ENCODE measurements at places on chromosomes 13 and 19.
A peak's percentile ranks its signal among the peaks of the same experiment; 100 is the strongest.

GRCh38 chr19:11041966-11042627 is 47.2 kb upstream of the LDLR start:
- no peak for DNase-seq

DNA sequence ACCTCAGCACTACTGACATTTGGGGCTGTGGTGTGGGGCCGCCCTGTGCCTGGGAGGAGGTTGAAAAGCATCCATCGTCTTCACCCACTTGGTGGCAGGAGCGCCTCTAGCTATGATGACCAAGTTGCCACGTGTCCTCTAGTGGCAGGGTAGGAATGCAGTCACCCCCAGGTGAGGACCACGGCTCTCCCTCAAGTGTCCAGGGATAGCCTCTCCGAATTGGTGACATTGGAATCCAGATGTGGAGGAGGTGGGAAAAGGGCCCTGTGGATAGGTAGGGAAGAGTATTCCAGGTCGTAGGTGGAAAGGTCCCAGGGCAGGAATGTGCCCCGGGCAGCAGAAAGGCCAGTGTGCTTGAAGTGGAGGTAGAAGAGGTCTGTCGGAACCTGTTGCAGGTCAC is 37.6 kb downstream of the ARHGEF18 start:
- no peak for DNase-seq

GRCh38 chr19:53333463-53334449 is at the start of gene ZNF845:
TSS of gene ZNF845 (plus strand) at chr19:53333749. CDS start at chr19:53341308, 7,559 bp downstream.
- peak; percentile 53 for DNase-seq

- no peak for DNase-seq
Measured at GRCh38 chr13:23828866-23829265, 60.3 kb downstream of the MIPEP start.

DNA sequence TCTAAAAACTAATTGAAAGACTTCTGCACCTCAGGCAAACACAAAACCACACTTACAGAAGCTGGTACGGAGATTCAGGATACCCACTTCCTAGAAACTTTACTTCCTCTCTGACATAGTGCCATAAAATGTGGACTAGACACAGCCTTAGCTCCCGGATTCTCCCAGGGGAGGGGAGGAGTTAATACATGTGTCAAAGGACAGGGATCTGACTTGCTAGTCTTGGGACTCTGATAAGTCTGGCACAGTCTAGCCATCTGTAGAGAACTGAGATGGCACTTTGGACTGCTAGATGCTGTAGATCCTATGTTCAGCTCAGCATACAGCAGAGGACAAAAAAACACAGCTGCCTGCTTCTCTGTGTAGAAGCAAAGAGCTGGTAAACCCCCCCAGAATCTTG is 769.8 kb upstream of the MIR17HG start:
- no peak for DNase-seq

DNA sequence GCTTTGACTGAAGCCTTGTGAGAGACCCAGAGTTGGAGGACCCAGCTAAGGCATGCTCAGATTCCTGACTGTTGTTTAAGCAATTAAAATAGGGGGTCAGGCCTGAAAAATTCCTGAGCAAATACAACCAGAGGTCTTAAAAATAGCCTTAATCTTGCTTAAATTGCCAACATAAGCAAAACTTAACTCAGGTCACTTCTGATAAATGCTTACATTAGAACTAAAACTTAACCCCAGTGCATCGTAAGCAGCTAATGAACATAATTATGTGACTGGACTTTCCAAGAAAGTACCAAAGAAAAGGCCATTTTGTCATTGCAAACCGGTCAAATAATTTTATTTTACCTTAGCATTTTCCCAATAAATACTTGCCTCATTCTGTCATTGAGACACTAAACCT is 294.5 kb downstream of the ENOX1 start:
- no peak for DNase-seq

- no peak for DNase-seq
Measured at GRCh38 chr13:20715330-20715712, 11.8 kb downstream of the IL17D start.

GRCh38 chr13:63490149-63490548 is 2074.5 kb upstream of the PCDH20 start:
- DNase-seq = no peak

GRCh38 chr13:74444161-74444571 is 310.0 kb upstream of the KLF12 start:
- DNase-seq = no peak

GRCh38 chr19:24166055-24166454 is 79.1 kb downstream of the ZNF254 start:
- no peak for DNase-seq

GRCh38 chr13:38582133-38582532 is 104.7 kb upstream of the FREM2 start:
- DNase-seq = peak; percentile 60

- DNase-seq = peak; percentile 49
Measured at GRCh38 chr13:50085063-50085462, 69.8 kb downstream of the KCNRG start.

DNA sequence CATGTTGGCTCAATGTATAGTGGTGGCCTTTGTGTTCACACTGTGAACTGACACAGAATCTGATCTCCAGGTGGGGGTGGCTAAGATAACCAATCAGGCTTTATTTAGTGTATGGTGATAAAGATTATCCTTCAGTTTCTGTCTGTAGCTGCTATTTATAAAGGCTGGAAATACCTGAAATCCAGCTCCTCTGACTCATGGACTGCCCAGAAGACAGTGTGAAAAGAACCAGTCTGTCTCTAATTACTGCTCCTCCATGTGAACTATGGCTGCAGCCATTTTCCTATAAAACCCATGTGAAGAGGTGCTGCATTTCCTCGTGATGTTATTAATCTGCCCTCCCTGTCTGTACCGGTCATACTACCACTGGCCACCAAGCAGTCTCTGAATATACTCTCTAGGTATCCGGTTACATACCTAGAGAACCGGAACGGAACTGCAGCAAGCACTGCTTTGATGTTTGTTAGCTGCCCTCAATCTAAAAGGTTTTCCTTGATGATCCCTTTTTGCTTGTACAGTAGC is 238.0 kb downstream of the LHFPL6 start:
- DNase-seq = no peak

GRCh38 chr13:23408026-23408425 is 25.5 kb downstream of the SACS start:
- no peak for DNase-seq

DNA sequence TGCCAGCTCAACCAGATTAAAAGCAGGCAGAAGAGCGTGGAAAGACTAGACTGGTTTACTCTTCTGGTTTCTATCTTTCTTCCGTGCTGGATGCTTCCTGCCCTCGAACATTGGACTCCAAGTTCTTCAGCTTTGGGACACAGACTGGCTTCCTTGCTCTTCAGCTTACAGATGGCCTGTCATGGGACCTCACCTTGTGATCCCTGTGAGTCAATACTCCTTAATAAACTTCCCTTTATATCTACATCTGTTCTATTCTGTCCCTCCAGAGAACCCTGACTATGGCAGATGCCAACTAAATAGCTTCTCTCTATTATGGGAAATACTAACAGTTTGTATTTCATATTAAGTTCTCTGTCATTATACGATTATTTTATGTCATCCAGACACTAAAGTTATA is 609.1 kb downstream of the LMO7 start:
- DNase-seq = no peak

DNA sequence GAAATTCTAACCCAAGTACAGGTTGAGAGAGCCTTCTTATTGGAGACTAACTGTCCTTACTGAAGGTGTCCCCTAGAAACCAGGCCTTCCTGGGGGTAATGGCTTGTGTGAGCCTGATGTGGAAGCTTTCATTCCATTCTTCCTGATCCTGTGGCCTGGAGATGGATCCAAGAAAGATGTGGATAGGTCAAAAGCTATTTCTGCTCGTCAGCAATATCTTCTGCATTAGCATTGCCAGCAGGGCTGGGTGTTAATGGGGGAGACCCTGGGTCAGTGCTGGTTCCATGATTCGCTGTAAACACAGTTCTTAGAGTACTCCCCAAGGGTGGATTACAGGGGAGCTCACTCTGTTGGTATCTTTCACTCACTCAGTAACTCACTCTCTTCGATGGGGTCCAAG is 42.9 kb downstream of the CBY2 start:
- DNase-seq = no peak

- DNase-seq = peak; percentile 27
Measured at GRCh38 chr13:52109116-52109670, 19.7 kb downstream of the NEK5 start.

- peak; percentile 38 for DNase-seq
Measured at GRCh38 chr13:44068737-44069136, 189.0 kb downstream of the LACC1 start.

DNA sequence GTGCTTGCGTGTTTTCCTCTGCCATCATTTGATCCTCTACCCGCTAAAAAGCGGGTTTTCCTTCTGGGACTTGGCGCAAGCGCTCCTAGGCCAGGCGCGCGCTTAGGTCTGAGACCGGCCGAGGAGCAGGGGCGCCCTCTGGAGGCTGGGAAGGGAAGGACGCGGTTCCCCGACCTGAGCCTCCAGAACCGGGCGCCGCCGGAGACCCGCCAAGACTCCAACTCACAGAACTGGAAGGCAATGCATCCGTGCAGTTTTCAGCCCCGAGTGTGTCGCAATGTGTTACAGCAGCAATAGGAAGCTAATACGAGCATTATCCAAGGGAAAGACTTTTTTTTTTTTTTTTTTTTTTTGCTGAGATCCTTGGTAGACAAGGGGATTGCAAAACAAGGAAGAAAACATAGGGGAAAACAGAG is 190.9 kb downstream of the COL4A1 start:
- DNase-seq = no peak

DNA sequence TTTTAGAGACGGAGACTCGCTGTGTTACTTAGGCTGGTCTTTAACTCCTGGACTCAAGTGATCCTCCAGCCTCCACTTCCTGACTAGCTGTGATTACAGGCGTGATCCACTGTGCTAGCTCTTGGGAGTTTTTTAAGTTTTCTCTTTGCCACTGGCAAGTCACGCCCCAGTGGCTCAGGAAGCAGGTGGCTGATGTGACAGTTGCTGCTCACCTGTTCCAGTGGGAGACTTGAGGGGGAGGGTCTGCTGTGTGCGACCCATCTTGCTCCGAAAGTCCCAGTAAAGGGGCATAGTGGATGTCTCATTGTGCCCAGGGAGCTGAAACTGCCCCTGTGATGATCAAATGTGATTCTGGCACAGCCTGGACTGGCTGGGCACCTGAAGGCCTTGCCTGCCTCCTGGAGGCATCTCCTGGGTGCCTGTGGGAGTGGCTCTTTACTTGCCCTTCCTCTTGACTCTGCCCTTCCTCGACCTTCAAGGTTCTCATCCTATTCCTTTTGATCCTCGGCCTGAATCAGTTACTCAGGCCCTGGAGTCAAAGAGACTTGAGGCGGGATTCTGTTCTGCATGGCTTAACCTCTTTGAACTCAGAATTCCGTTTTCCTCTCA is 7.8 kb downstream of the SMARCA4 start:
- DNase-seq = peak; percentile 19

DNA sequence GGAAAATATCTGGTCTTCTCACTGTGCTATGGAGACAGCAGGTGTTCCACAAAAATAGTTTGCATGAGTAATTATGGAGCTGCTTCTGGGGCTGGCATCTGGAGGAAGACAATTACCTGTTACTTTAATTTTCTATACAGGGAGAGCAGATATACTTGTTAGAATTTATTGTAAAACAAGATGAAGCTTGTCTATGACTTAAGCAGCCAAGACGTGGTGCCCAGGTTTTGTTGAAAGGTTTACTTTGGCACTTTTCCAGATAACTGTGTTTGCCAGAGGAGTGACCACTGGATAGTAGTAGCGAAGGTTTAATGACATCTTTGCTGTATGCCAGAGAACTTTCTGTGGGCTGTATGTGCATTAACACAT is 134.5 kb upstream of the KL start:
- no peak for DNase-seq

GRCh38 chr19:19860756-19861390 is 4.8 kb upstream of the ZNF253 start:
- DNase-seq = no peak

GRCh38 chr19:11649941-11650340 is 52.7 kb downstream of the ZNF627 start:
- no peak for DNase-seq

- DNase-seq = no peak
Measured at GRCh38 chr19:51729781-51730180, 6.0 kb upstream of the HAS1 start.

- no peak for DNase-seq
Measured at GRCh38 chr13:41494202-41494601, 36.9 kb downstream of the RGCC start.

DNA sequence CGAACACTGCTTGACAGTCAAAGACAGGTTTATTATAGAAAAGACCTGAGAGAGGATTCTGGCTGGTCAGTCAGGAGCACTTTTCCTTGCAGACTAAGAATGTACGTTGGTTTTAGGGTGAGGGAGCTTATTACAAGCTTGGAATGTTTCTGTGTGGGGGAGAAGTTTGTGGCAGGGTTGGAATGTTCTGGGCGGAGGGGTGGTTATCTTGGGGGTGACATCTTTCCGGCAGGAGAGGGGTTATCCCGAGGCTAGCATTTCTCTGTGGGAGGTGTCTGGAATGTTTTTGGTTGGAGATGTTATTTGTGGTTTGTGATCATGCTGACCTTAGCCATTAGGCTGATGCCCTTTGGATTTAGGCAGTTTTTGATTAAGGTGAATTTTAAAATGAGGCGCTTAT is 61.8 kb downstream of the ZNF136 start:
- no peak for DNase-seq

GRCh38 chr13:80605716-80606115 is 264.8 kb upstream of the SPRY2 start:
- DNase-seq = no peak

DNA sequence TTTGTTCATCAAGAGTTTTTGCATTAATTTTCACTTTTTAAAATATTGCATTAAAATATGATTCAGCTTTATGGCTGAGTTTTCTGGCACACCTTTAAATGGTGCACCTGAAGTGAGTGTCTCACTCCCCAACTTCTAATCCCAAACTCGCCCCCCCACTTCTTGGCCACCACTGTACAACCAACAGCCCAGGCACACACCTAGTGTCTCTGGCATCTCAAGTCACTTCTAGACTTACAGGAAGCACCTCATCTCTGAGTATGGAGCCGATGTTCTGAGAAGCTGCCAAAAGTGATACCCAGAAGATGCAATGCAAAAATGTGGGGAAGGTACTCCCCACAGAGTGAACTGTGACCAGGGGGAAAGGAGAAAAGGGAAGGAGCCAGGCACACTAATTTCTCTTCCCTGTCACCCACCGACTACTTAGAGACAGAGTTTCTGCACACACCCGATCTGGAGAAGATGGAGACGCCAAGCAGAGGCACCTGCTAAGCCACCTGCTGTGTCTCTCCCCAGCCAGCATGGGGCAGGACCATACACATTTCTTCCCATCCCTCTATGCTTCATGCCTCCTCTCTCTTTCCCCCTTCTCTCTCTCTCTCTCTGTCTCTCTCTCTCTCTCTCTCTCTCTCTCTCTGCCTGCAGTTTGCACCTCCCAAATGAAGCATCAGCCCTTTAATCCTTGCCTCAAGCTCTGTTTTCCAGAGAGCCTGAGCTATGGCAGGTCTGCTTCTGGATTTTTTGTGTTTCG is 155.3 kb upstream of the ZNF507 start:
- DNase-seq = no peak

DNA sequence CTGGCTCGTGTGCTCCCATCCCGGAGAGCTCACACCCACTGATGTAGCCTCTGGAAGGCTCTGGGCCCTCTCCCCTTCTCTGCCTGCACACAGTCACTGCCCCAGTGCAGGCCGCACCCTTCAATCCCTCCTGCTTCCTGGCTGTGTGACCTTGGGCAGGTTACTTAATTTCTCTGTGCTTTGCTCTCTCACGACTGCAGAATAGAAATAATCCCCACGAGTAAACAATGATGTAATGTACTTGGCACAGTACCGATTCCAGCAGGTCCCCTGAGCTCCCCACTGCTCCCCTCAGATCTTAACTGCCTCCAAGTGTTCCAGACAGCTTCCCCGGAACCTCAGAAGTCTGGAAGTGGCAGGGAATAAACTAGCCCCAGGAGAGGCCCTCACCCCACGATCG is 16.1 kb downstream of the LIG1 start:
- DNase-seq = no peak

Measured in ACHN (cell line).